ENCODE measurements at places on chromosomes 4 and X.

GRCh38 chr4:94758700-94759399, 1.1 kb downstream of the BMPR1B start:
- DNase-seq, result no peak

DNA sequence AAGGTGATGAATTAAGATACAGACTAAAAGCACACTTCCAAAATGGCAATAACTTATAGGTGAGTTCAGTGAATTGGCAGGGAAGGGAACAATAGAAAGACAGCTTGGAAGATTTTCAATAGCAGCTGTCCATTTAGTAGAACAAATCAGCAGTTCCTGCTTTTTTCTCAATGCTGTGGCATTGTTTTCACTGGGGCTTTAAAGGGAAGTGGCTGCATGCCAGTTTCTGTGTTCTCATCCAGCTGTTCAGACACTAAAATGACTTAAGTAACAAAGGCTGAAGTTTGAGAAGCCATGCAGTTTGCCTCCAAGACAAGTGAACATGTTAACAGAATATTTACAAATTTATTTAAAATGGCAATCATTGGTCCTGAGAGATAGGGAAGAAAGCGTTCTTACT, 291.9 kb downstream of the FAM47A start:
- peak; percentile 6 for DNase-seq

DNA sequence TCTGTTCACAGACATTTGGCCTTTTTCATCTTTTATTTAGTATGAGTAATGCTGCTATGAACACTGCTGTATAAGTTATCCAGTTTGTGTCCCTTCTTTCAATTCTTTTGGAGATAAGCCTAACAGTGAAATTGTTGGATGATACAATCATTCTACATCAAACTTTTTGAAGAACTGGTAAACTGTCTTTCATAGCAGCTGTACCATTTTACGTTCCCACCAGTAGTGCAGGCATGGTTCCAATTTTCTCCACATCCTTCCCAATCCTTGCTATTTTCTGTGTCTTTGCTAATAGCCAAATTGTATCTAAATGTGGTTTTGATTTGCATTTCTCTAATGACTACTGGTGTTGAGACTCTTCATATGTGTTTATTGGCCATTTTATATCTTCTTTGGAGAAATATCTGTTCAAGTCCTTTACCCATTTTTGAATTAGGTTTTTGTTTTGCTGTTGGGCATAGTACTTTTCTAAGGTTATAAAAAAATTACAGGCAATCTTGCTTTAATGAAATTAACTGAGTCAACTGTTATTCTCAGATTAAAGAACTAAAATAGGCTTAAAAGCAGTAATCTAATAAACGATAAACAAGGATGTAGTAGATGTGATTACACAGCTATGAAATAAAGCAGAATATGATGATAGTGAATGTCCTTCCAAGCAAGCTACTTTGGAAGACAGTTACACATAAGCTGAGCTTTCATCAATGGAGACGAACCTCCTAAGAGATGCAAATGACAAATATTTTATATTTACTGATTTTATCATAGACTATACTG, 57.2 kb downstream of the FBXW7 start:
- no peak for DNase-seq

DNA sequence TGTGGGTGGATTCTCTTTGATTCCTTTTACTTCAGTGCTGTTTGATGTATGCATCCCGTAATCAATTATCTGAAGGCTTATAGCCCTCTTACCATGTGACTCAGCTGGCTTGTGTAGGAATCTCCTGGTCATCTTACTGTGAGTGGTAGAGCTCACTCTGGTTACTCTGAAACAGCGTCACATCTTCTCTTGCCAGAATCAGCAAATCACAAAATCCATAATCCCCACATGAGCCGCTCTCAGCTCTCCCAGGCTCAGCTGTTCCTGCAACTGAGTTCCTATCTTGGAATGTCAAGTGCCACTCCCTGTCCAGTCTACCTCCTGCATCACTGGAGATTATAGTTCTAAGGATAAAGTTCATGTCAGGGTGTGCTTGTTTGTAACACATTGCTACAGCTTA, 278.0 kb downstream of the FBXO8 start:
- no peak for DNase-seq

DNA sequence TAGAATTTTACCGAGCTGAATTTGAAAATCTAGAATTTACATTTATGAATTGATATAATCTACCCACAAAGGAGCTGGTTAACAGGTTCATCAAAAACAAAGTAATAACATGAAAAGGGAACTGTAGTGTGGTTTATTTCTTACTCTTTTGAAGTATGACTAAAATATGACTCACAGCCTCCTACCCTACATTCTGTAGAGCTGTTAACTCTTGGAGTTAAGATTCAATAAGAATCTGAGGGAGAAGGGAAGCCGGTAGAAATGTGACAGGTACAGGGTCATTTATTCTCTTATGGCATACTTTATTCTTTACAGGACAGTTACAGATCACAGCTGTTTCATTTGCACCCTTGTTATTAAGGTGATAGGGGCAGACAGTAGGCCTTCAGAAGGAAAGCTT, 132.2 kb upstream of the FAM47B start:
- no peak for DNase-seq

DNA sequence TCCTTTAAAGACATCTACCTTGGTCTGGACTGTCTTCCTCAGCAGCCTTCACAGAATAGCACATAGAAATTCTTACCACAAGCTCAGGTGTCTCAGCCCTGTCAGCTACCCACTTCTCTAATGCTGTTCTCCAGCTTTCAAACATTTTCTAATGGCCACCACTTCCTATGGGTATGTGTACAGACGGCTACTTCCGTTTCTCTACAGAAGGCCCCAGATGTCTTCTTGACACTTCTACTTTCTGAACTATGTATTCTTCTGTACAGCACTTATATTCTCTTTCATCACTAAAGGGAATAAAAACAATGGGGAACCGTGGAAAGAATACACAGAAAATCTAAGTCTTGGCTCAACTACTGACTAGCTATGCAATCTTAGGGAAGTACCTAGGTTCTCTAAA, 13.3 kb downstream of the OPHN1 start:
- DNase-seq, result no peak

- no peak for DNase-seq
Observed at GRCh38 chr4:174216799-174217272, 66.6 kb downstream of the FBXO8 start.

DNA sequence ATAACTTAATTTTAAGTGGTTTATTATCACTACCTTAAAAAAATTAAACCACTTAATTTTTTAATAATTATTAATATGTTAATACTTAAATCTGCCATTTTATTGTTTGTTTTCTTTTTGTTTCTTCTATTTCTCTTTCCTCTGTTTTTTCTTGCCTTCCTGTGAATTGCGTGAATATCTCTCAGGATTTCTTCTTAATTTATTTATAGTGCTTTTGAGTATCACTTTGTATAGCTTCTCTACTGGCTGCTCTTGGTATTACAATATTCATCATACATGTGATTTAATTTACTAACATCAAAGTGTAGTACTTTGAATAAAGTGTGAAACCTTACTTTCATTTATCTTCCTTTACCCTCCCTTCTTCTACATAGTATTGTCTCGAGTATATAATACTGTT, 349.5 kb upstream of the CPXCR1 start:
- no peak for DNase-seq

- DNase-seq, result no peak
Observed at GRCh38 chr4:88005076-88005475, 2.4 kb upstream of the PKD2 start.

GRCh38 chrX:10175319-10175871, 18.6 kb downstream of the CLCN4 start:
- no peak for DNase-seq
